ENCODE measurements at places on chromosomes 1 and 21. TPM values are rescaled to one million over a fixed set of nuclear protein-coding genes. Genes with fewer than 3 reads are reported as not detected.

Gene CCDC185
- total RNA-seq, result not detected

Gene NMNAT2
- 0.71 TPM for total RNA-seq

Gene IRF6
- 0.15 TPM for total RNA-seq

Gene OR2G2
- not detected for total RNA-seq

Gene WARS2
- total RNA-seq, result 6.3 TPM

Gene TNFRSF14
- 0.55 TPM for total RNA-seq

Gene PDPN
- total RNA-seq, result not detected

Gene PRXL2B
- 20.8 TPM for total RNA-seq
